Bone marrow (tissue), 2 donors: ENCODE measurements at places on chromosomes 5 and 9.

DNA sequence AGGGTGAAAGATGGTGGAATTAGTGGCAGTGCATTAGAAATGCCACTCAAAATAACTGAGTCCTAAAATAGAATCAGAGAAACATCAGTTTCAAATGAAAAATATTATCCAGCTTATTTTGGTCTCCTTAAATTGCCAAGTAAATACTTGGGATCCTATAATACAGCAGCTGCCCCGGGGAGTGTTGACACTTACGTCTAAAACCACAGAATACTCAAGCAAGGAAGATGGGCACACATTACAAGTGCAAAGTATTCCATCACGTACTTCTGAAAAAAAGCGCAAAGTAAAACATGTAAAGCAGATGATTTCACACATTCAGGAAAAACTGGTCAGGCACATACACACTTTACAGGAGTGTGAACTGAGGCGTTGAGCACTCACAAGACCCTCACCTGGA is 2.4 kb upstream of the ARHGEF37 start:
- no peak for DNase-seq

GRCh38 chr5:122999947-123000563 is 36.5 kb downstream of the PPIC start:
- DNase-seq = no peak

DNA sequence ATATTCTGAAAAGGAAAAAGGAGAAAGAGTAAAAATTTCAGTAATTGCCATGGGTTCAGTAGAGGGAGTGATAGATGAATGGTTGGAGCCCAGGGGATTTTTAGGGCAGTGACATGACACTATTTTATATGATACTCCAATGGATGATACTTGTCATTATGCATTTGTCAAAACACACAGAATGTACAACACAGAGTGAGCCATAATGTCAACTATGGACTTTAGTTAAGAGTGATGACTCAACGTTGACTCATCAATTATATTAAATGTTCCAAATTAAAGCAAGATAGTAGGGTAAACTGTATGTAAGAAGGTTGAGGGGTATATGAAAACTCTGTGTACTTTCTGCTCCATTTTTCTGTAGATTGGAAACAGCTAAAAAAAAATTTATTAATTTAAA is 586.4 kb downstream of the TAF11L14 start:
- no peak for DNase-seq

DNA sequence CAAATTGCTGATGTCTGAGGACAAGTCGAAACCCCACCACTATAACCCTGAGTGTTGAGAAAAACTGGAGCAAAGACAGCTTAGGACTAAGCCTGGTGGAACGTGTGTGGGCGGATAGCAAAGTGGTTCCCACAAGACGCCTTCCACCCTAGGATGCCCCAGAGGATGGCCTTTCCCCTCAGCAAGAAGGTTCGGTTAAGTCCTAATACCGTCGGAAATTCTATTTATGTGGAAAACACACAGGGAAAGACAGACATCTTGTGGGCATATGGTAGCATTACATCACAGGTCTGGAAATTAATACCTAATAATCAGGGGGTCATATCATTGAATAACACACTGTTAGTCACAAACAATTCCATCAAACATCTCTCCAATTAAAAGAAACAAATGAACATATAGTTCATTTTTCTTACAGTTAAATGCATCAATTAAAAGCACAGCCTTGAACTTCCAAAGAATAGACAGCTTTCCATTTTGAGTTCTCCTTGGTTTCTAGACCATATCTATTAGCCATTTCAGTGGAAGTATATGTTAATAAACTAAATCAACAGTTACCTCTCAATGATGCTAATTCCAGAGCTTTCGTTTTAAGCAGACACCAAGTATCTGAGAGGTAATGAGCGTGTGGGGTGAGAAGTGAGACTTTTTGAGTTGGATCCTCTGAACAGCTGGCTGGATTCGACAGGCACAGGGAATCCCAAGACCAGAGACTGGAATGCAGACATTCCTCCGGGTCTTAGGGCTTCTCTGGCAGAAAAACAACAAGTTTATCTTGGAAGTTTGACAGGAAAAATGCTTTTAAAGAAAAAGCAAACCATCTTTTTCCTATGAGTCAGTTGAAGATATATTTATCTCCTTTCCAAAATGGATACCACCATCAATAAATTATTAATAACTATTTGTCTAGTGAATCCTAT is 2.9 kb upstream of the ICE1 start:
- no peak for DNase-seq

GRCh38 chr5:146641941-146642340 is 126.0 kb upstream of the GPR151 start:
- DNase-seq = no peak

DNA sequence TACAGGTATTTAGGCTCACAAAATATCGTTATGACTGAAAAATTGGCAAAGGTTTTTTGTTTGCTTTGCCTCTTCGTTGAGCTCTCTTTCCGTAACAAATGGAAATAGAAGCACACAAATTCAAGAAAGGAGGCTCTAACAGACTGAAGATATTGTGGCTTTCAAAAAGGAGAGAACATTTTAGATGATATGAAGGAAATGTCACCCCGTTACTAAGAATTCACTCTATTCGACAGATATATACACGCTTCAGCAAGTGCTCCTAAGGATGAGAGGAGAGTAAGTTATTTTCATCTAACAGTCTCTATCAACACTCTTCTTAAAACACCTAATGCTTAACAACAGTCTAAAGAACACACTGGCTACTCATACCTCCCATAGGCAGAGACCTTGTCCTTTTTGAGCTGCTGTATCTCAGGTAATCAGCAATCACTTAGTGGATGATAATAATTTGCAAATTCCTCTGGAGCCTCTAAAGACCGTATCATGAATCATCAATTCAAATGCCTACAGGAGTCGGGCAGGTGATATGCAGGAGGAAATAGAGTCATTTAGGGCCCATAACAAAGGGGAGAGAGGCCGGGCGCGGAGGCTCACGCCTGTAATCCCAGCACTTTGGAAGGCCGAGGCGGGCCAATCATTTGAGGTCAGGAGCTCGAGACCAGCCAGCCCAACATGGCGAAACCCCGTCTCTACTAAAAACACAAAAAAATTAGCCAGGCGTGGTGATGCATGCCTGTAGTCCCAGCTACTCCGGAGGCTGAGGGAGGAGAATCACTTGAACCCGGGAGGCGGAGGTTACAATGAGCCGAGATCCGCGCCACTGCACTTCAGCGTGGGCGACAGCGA is 1.4 kb upstream of the HSDL2 start:
- no peak for DNase-seq

DNA sequence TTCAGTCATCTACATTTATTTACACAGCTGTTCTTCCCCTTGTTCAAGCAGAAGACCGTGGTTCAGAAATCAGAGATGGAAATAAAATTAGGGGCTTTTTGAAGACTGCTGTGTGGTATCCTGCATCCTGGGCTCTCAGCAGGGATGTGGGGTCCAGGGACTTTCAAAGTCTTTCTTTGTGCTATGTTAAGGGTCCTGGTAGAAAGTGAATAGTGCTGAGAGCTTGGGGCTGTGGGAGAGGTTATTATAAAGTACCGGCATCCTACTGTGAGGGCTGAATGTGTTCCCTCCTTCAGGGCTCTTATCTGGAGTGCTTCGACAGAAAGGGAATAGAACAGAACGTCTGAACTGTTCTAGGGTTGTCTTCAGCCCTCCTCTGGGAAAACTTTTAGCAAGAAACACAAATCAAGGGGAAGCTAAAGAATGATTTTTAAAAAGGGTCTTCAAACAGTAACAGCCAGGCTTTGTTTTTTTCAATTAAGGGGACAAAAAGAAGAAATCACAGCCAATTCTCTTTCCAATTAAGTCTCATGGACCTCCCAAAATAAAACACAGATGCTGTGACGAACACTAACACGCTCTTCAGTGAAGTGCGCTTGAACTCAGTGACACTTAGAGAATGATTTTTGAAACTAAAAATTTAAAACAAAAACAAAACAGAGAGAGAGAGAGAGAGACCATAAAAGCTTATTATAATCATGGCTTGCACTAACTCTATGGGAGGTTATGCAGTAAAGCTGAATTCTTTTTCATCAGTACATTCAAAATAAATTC is 15.7 kb upstream of the SLC1A3 start:
- no peak for DNase-seq

DNA sequence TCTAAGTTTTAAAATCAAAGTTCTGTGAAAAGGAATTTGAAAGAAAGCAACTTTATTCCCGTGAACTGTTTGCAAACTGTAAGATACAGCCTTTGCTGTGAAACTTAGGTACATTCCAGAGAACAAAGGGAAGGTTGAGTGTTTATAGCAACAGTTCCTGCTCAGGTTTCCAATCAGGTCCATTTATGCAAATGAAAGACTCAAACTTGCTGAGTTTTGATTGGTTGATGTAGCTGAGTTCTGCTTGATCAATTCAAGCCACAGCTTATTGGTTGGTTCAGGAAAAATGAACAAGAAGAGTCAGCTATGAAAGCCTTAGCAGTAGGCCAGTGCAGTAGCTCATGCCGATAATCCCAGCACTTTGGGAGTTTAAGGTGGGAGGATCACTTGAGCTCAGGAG is 37.9 kb downstream of the SLC27A6 start:
- no peak for DNase-seq

DNA sequence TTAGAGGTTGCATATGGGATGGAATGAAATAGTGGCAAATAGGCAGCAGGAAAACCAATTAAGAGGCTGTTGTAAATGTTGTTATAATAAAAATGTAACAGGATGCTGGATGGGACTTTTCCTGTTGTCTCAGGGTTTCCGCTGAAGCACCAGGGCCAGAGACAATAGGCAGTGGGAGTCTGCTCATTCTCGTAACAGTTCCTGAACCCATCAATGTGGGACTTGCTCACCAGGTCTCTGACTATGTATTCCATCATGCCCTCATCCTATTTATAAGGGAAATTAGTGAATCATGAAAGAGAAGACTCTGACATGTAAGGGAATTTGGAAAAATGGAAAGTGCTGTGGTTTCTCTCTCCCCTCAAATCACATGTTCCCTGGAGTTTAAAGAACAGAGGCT is 23.5 kb upstream of the SSBP2 start:
- no peak for DNase-seq

GRCh38 chr9:97324954-97325353 is 17.5 kb downstream of the CCDC180 start:
- DNase-seq = no peak

GRCh38 chr5:138659561-138659960 is 84.4 kb upstream of the HSPA9 start:
- no peak for DNase-seq

DNA sequence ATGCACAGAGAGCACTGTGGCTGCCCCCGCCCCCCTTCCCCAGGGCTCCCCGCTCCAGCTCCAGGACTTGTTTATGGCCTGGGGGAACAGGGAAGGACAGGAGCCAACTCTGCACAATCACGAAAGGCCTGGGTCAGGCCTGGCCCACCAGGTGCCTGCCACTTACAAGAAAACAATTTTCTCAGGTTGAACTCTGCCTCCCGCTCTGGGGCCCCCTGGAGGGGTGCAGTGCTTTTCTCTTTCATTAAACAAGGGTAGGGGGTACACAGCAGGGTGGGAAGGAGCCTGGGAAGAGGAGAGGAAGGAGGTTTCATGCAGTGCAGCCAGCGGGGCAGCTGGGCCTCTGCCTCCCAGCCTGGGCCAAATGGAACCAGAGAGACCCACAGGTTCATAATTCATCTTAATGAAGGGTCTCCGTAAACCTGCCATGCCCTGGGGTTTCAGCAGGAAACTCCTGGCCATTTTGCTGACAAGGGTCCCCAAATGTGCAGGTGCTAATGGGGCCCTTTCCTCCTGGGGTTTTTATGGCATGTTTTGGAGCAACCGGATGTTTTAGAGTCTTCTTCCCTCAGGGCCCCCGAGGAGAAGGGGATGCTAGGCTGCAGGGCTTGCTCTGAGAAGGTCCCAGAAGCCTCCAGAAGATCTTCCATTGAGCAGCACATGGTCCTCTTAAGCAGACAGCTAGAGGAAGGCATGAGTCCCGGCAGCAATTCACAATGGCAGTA is 219.8 kb downstream of the SLIT3 start:
- no peak for DNase-seq

GRCh38 chr5:9766581-9766980 is 136.4 kb upstream of the TAS2R1 start:
- DNase-seq = no peak

GRCh38 chr9:95246547-95246946 is 71.0 kb downstream of the FANCC start:
- DNase-seq = no peak

DNA sequence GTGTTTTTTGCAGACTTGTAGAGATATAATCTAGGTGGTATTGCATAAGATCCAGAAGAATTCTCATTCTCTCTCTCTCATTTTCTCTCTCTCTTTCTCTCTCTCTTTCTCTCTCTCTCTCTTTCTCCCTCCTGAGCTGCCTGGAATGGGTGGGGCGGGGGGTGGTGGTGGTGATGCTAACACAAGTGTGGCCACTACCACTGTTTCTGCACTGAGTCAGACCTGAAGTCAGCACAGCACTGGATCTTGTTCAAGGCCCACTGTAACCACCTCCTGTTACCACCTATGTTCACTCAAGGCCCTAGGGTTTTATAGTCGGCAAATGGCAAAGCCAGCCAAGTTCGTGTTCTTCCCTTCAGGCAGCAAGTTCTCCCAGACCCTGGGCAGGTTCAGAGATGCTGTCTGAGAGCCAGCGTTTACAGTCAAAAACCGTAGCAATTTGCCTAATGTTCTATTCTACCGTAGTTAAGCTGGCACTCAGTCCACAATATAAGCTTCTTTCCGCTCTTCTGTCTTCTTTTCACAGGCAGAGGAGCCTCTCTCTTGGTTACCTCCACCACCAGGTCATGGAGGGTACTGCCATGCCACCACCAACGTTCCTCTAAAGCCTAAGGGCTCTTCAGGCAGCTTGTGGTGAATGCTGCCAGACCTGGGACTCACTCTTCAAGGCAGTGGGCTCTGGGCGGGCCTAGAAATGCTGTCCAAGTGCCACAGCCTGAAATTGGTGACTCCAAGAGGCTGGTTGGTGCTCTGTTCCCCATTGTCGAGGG is 235.7 kb upstream of the PRR16 start:
- DNase-seq = no peak

DNA sequence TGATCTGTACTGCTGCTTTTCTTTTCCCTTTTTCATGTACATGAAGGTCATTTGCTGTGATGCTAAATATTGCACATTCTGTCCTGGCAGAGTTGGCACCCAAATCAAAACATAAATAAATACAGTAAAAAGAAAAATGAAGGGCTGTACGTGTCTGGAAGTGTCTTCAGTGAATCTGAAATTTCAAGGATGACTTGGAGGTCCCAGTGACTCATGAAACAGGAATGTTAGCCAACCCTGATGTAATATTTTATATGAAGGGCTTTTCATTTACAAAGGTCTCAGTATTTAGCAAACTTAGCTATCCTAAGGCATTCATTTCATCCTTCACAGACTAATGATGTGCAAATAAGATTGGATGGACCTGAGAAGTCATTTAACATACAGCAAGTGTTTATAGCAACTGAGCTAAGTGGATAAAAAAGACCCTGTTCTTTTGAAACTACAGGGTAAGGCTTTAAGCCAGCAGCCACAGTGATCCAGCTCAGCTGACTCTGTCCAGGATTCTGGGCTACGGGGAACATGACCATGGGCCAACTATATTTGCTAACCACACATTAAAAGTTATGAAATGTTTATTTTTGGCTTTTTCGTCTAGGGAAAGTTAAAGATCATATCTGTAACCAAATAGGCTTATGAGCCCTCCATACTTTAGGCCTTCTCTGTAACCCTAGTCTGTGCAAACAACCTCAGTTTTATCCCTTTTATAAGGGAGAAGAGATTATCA is 104.0 kb upstream of the DMRTA1 start:
- DNase-seq = no peak

- DNase-seq = no peak
Measured at GRCh38 chr5:133818031-133818431, 150.4 kb downstream of the C5orf15 start.
